Prostate gland (tissue), 2 donors: ENCODE measurements at places on chromosomes 7 and 10. TPM values are rescaled to one million over a fixed set of nuclear protein-coding genes. Genes with fewer than 3 reads are reported as not detected.
A peak's percentile ranks its signal among the peaks of the same experiment; 100 is the strongest.

DNA sequence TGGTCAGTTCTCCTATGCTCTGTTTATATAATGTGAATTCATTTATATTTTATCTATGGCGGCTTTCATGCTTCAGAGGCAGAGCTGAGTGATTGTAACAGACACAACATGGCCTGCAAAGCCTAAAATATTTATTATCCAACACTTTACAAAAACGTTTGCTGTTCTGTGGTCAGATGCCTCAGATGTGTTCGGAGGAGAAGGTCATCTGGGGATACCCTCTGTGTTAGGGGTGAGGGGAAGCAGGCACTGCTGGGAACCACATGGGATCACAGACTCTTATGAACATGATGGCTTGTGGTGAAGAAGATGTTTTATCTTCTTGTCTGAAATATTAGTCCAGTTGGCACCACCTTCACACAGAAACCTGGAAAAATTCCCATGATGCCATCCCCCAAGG is 203.4 kb downstream of the PHTF2 start:
- H3K36me3 ChIP-seq: no peaks in the 10 kb centered on the region
- no peaks in the 10 kb centered on the region for H3K27me3 ChIP-seq
- H3K4me3 ChIP-seq: no peak overlapping the region
- H3K4me1 ChIP-seq: no peaks in the 10 kb centered on the region
- no peak overlapping the region for H3K27ac ChIP-seq

- H3K27me3 ChIP-seq: no peaks in the 10 kb centered on the region
- no peaks in the 10 kb centered on the region for H3K4me1 ChIP-seq
- H3K36me3 ChIP-seq: no peaks in the 10 kb centered on the region
Observed at GRCh38 chr7:156819733-156820295, 73.2 kb downstream of the LMBR1 start.

DNA sequence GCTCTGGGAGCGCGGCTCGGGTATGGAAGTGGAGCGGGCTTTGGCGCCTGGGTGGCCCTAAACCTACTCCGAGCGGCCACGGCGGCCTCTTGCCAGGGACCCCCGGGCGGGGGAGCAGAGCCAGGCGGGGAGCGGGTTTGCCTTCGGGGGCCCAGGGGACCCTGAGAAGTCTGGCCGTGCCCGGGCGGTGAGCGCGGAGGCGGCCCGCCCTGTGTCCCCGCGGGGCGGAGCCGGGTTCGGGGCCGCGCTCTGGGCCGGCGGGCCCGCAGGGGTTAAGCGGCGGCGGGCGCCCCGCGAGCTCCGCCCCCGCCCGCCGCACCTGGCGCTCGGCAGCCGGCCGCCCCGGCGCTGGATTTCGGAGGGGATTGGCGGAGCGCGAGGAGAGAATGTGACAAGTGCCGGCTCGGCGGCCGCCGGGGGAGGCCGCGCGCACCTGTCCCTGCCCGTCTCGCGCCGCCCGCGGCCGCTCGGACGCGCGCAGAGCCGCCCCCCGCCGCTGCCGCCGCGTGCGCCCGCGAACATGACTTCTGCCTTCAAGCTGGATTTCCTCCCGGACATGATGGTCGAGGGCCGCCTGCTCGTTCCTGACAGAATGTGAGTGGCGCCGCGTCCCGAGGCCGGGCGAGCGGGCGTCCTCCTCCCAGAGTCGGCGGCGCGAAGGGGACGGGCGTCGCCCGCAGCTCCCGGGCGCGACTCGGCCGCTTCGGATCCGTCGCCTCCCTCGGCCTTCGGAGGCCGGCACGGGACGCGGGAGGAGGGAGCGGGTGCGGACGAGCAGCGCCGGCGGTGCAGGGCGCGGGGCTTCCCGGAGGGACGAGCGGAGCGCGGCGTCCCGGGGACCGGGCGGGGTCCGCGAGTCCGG is at the start of gene CELF2:
Gene CELF2, plus strand, starts transcription at position 303 of the 862 bp plus-strand sequence. Its CDS starts 218 bp downstream, at position 521.
- peak within 1 kb of the TSS; percentile 53 for H3K27ac ChIP-seq
- no peaks in the 10 kb centered on the region for H3K4me1 ChIP-seq
- H3K36me3 ChIP-seq: no peaks in the 10 kb centered on the region
- DNase-seq: peak; percentile 45
- no peaks in the 10 kb centered on the region for H3K27me3 ChIP-seq

DNA sequence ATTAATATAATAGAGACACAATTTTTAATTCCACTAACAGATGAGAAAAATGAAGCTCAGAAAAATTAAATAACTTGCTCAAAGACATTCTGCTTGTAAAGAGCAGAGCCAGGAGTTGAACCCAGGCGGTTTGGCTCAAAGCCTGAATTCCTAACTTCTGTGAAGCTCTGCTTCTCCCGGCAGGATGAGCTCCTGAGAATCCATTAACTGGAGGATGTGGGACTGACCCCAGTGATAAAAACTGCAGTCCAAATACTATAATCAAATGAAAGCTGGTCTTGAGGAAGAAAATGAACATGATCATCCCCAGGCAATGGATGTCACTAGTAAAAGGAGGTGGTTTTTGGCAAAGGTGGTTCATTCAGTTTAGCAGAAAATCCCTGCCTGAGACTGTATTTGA is 898.2 kb downstream of the CCSER2 start:
- no peaks in the 10 kb centered on the region for H3K4me1 ChIP-seq
- DNase-seq: no peak
- no peak overlapping the region for H3K4me3 ChIP-seq
- no peaks in the 10 kb centered on the region for H3K36me3 ChIP-seq
- no peak overlapping the region for H3K27ac ChIP-seq
- H3K27me3 ChIP-seq: no peaks in the 10 kb centered on the region

DNA sequence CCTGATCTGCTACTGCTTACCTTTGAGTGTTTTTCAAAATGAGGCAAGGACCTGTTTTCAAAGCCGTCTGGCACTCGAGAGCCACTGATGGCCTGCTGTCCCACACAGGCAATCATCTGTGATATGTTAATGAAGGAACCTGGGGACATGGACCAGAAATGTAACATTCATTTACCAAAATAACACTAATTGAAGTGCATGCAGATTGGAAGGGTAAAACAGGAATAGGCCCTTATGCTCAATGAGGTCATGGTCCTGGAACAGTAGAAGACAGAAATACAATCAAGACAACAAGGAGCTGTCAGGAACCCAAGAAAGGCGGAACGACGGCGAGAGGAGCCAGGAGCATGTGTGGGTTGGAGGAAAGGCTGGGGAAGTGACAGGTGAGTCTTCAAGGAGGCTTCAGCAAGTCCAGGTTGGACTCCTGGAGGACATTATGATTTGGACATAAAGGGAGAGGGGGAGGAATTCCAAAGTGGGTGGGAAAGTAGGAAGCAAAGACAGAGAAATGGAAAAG is 28.3 kb downstream of the POLR3A start:
- no peak overlapping the region for H3K4me3 ChIP-seq
- H3K27me3 ChIP-seq: no peaks in the 10 kb centered on the region
- H3K36me3 ChIP-seq: no peaks in the 10 kb centered on the region
- no peak overlapping the region for H3K27ac ChIP-seq

- no peak overlapping the region for H3K4me3 ChIP-seq
- no peak for DNase-seq
- H3K4me1 ChIP-seq: no peaks in the 10 kb centered on the region
- no peaks in the 10 kb centered on the region for H3K27me3 ChIP-seq
Observed at GRCh38 chr10:4081685-4082111, 296.7 kb upstream of the KLF6 start.

DNA sequence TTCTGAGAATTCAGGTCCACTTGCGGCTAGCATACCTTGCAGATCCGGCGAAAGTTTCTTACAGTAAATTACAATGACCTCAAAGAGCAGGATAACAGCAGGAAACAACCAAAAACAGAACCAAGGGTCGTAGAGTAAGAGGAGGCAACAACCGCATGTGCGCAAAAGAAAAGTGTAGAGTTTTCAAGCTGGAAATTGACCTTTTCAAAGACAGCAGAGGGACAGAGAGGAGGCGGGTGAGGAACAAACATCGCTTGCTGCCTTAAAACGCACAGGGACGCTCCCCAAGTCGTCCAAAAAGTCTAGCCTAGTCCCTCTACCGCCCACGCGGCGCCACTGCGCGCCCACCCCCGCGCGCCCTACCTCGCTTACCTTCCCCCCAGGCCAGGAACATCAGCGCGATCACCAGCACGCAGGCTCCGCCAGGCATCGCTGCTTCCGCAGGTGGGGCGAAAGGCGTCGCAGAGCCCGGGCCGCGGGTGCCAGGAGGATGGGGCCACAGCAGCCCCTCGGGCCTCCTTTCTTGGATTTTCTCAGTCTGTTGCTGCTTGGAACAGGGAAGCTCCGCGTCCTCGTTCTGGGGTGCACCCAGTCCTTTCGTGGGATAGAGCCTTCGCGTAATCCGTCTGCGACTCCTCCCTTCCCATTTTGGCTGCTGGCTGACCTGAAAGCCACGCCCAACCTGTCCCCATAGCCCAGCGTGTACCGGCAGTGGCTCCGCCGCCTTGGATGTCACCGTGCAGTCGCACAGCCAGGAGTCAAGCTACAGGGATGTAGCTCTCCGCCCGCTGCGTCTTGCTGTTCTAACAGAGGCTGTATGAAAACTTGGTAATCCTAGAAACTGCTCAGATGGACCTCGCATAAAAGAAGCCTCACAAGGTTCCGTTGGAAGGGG is at the start of gene VWDE:
Gene VWDE, minus strand, starts transcription at position 579 of the 895 bp plus-strand sequence. Its CDS starts 149 bp downstream, at position 430.
- peak within 1 kb of the TSS; percentile 46 for H3K4me3 ChIP-seq
- DNase-seq: peak; percentile 58
- no peaks in the 10 kb centered on the region for H3K4me1 ChIP-seq
- no peaks in the 10 kb centered on the region for H3K27me3 ChIP-seq
- H3K27ac ChIP-seq: peak within 1 kb of the TSS; percentile 16

ACTA2 gene
- total RNA-seq: 1,024 TPM

NPY gene
- total RNA-seq: 55.6 TPM

THAP5 gene
- total RNA-seq: 23.4 TPM

CTNNA3 gene
- total RNA-seq: 7.2 TPM
